Left ventricle myocardium superior (tissue), 1 donor: ENCODE measurements at places on chromosomes 7 and 10. TPM values are rescaled to one million over a fixed set of nuclear protein-coding genes. Genes with fewer than 3 reads are reported as not detected.

DNA sequence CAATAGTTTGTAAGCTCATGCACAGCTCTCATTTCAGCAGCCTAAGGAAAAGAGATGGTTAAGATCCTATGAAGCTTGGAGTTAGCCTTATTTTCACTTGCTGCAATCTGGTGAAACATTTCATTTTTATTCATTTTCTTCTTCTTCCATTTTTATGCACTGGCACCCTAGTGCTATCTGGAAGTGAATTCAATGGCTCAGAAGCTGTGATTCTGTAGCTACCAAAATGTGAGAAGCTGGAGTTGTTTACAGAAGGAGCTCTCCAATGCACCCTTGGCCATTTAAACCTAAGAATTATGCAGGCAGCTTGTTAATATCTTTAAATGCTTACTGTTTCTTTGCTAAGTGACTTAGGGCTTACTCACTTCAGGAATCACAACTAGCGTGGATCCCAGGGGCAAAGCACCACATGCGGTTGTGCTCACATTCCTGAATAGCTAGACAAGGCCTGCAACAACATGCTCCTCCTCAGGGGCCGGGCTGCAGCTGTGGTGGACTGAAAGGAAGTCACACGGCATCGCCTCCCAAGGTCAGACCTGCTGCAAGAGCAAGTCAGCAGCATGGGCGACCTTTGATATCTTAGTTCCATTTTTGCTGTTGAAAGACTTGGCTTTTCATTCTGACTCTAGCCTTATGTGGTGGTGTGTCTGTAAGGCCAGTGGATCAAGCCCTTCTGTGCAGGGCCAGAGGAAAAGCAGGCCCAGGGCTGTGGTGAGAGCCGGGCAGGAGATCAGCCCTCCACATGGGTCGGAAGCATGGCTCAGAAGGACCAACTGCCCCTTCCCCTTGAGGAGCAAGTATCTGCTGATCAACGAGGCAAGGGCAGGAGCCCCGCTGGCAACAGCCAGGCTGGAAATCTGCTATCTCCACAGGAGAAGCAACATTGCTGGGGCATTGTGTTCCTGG lies 91.9 kb upstream of the MBL2 start:
- peak; percentile 56 for DNase-seq

GRCh38 chr7:18518555-18518954 lies 23.0 kb downstream of the HDAC9 start:
- no peak for DNase-seq

GRCh38 chr7:18861514-18862118 lies 255.8 kb downstream of the TWIST1 start:
- no peak for DNase-seq

Gene AKR1C3
- 23.2 TPM for total RNA-seq

- DNase-seq: no peak
These were observed 73.8 kb upstream of the PRLHR start for GRCh38 chr10:118669020-118669791.
